ENCODE measurements at places on chromosomes 12 and 14. TPM values are rescaled to one million over a fixed set of nuclear protein-coding genes. Genes with fewer than 3 reads are reported as not detected.

GRCh38 chr12:92421701-92422100 lies 276.1 kb upstream of the BTG1 start:
- peak; percentile 52 for DNase-seq

RNF31 gene
- 94.2 TPM for total RNA-seq

TAS2R43 gene
- total RNA-seq: 11.9 TPM

- peak; percentile 75 for DNase-seq
These were observed 57.7 kb downstream of the HMGA2 start for GRCh38 chr12:65881965-65882413.

DNA sequence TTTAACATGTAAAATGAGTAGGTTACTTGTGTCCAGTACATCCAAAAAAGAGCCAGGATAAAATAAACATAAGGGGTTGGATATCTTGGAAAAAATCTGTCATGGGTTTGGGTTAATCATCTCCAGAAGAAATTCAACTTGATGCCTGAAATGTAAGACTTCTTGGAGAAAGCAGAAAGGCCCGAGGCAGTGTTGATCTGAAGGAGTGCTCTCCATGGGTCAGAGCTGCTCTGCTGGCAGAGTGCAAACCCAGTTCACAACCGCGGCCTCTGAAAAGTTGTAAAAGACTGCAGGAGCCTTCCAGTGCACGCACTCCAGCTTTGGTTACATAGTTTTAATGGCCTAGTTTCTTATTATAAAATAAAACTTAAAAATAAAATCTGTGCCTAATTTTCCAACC lies 97.3 kb upstream of the ALX1 start:
- no peak for DNase-seq

- no peak for DNase-seq
These were observed 9.2 kb downstream of the HIF1A start for GRCh38 chr14:61704554-61704953.

AKAP5 gene
- total RNA-seq: not detected

DNA sequence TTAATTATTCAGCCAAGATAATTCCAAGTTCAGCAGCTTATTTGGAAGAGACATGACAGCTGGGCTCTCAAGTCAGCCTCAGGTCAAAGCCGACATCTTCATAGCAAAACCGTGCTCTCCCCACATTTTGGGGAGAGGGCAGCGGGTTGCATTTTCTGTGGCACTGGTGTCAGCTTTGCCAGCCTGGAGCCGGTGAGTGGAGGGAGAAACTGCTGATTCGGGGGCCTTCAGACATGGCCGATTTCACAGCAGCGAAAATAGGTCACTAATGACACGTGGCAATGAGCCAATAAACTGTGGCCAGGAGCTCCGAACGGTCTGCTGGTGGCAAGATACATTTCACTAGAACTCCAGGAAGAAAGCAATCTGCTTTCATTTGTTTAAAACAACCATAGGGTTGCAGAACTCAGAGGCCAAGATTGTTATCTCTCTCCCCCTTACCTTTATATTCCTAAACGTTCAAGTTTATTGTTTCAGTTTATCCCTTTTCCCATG lies 173.2 kb downstream of the CAND1 start:
- peak; percentile 73 for DNase-seq

- peak; percentile 89 for DNase-seq
These were observed 15.6 kb downstream of the TRMT61A start for GRCh38 chr14:103544388-103545218.

CLEC2A gene
- total RNA-seq: not detected

GRCh38 chr14:103155010-103155409 lies 31.7 kb downstream of the TNFAIP2 start:
- DNase-seq: peak; percentile 52

- DNase-seq: no peak
These were observed 4.6 kb upstream of the POU6F1 start for GRCh38 chr12:51222461-51222860.

SCN8A gene
- total RNA-seq: 19.6 TPM

GRCh38 chr14:74979442-74980397 lies 23.0 kb upstream of the EIF2B2 start:
- no peak for DNase-seq

BICDL1 gene
- 67.1 TPM for total RNA-seq

DNA sequence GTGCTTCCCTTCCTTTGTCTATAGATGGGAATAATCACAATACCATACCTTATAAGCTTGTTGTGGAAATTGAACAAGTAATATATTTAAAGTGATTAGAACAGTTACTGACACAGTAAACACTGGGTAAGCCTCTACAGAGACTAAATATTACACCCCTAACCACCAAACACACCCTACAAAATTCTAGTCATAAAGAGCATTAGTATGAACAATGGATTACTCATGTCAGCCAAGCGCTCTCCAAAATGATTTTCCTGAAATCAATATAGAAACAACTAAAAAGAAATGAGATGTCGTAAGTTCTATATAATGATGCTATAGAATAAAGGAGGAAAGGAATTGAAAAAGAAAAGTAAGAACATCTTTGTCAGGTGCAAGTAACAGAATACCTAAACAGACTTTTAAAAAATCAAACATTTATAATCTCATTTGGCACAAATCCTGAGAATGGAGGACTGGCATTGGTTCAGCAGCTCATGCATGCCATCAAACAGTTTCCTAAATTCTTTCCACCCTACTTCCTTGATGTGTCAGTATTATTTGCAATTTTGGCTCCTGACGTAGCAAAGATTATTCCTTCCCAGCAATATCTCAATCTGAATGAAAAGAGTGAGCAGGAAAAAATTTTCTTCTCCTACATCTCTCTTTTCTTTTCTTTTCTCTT lies 118.0 kb downstream of the SINHCAF start:
- DNase-seq: no peak

DNA sequence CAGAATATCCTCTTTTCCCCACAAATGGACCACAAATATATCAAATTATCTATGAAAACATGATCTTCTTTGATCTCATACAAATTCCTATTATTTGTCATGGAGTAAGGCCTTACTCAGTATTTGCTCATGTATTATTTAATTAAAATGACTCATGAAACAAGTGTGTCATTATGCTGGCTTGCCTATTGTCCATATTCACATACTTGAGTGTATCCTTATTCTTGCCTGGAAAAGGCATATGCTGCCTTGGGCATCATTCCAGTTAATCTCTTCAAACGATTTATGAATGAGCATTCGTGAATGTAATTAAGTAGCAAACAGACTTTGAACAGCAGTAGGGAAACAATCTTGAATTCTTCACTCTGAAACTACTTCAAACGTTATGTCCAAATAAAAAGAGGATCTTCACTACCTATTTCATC lies 22.6 kb upstream of the SNRPF start:
- no peak for DNase-seq

ATL1 gene
- 0.89 TPM for total RNA-seq

GRCh38 chr12:94790825-94791224 lies 140.5 kb upstream of the TMCC3 start:
- no peak for DNase-seq

DNA sequence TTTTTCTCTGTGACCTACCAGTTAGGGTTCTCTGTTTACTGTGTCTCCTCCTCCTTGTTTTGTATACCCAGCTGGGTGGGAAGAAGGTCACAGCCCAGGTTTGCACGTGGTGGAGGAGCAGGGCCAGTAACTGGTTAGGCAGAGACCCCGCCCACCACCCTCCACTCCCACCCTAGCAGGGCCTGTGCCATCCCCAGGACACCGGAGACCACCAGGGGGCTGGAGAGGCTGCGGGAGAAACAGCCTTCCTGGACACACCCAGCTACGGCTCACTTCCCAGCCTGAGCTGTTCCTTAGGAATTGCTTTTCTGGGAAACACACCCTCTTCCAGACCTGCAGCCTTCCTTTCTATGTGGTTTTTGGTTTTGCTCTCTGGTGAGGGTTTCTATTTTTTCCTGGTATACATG lies 21.1 kb downstream of the BDKRB2 start:
- DNase-seq: peak; percentile 64

NCAPD2 gene
- total RNA-seq: 17.3 TPM

GZMH gene
- total RNA-seq: not detected

GRCh38 chr12:122087431-122088178 lies 9.0 kb downstream of the MLXIP start:
- no peak for DNase-seq

DNA sequence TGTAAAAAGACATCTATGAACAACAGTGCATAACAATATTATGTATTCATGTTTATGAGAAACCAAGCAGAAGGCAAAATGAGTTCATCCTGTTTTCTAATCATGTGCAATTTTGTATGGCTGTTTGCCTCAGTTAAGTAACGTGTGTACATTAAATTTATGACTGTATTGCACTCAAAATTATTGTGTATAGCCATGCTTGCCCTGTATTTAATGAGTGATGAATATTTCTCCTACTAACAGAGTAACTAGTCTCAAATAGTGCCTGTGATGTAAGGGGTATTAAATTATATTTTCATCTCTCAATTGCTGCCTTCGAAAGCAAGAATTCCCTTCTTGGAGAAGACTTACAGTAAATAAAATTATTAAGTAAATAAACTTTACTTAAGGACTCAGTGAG lies 154.2 kb downstream of the NOVA1 start:
- no peak for DNase-seq

DNA sequence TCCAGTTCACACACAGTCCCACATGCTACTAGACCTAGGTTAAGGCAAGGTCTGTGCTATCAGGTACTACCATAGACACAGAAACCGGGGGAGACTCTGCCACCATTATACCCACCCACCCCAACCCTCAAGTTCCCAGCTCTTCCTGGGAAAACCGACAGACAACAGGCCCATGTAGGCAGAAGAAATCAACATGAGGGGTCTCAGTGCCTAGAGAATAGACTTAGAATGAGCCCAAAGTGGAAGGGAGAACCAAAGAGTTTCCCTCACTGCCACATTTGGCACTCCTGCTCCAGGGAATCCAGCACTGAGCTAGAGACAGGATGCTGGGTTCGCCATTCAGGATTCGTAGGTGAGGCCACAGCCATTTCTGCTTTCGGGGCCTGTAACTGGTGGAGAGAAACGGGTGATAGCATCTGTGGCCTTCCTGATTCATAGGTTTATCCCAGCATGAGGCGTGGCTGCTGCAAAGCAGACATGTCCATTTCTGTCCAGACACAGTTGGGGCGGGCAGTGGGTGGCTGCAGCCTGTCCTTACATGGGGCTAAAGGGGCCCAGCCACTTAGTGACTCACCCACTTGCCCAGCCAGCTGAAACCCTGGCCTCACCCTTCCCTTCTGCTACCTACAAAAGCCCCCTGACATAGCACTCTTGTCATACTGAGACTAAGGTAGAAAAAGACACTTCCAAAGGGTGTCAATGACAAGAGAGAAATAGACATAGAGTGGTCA lies 69.4 kb downstream of the IRF2BPL start:
- DNase-seq: no peak

FAM222A gene
- 19.7 TPM for total RNA-seq

- peak; percentile 30 for DNase-seq
These were observed 18.5 kb upstream of the DUSP6 start for GRCh38 chr12:89370850-89371249.

GRCh38 chr12:109423392-109423791 lies 53.7 kb downstream of the KCTD10 start:
- DNase-seq: no peak

GRCh38 chr12:103736572-103736971 lies 104.5 kb downstream of the NT5DC3 start:
- no peak for DNase-seq

- peak; percentile 85 for DNase-seq
These were observed 3.6 kb downstream of the LRRC74A start for GRCh38 chr14:76829650-76830421.

GRCh38 chr14:21612324-21612723 lies 22.4 kb downstream of the OR10G2 start:
- no peak for DNase-seq

OR4K13 gene
- total RNA-seq: not detected

DNA sequence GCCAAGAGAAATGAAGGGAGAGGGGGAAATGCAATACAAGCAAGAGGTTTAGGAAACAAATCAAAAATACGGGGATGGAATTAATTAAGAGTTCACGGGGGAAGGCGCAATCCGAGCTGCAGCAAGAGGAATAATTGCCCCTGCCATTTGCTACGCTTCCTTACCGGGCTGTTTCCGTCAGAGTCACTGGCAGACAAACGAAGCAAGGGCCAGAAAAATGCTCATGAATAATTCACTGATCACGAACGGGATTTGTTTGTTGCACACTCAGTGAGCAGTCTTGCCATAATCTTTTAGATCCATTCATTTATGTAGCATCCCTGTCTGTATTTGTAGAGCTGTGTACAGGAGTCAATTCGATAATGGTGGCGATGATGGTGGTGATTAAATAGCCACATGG lies 39.0 kb downstream of the PLXNC1 start:
- peak; percentile 16 for DNase-seq

EPS8 gene
- total RNA-seq: 122 TPM

P2RX2 gene
- total RNA-seq: not detected

DNA sequence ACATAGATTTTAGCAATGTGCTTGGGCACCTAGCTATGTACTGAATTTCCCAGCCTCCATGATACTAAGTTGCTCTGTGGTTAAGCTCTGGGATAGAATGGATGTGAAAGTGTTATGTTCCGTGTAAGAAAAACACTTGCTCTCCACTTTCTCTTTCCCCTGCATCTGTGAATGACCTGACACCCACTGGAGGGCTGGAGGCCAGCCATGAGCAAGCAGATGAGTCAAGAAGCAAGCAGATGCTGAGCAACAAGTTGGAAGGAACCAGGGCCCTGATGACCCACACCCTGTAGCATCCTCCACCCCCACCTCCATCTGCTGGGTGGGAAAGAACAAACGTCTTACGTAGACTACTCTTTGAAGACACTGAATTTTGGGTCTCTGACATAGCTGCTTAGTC lies 56.6 kb downstream of the EID3 start:
- DNase-seq: no peak
